HFFc6 (cell line): ENCODE measurements at places on chromosomes 6 and 20. TPM values are rescaled to one million over a fixed set of nuclear protein-coding genes. Genes with fewer than 3 reads are reported as not detected.
A peak's percentile ranks its signal among the peaks of the same experiment; 100 is the strongest.

CCN6 gene
- total RNA-seq, result not detected in 3 replicates

CPNE5 gene
- total RNA-seq, result not detected in 2 replicates

YWHAB gene
- 264 to 302 TPM (median 301 TPM) in 3 replicates for total RNA-seq

- H3K27me3 ChIP-seq, result no peaks in the 10 kb centered on the region
- H3K4me1 ChIP-seq, result no peaks in the 10 kb centered on the region
- no peak for DNase-seq
- H3K27ac ChIP-seq, result no peak overlapping the region
- no peak overlapping the region for H3K4me3 ChIP-seq
- no peaks in the 10 kb centered on the region for H3K36me3 ChIP-seq
Measured at GRCh38 chr6:123733180-123733579, 70.5 kb upstream of the NKAIN2 start.

CD93 gene
- not detected in 3 replicates for total RNA-seq

DNA sequence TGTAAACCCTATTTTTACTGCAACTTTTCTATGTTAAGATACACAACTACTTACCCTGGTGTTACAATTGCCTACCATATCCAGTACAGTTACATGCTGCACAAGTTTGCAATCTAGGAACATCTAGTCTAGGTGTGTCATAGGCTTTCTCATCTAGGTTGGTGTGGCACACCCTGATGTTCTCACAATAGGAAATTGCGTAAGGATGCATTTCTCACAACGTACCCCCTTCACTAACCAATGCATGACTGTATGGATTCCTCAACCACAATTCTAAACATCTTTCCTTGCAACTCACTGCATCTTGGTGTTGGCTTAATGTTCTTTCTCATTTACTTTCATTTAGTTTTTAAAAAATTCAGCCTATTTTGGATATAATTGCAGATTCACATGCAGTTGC is 31.6 kb downstream of the GJA10 start:
- H3K27me3 ChIP-seq, result peaks cover 10% of the 10 kb centered on the region
- peaks cover 16% of the 10 kb centered on the region for H3K4me1 ChIP-seq
- no peaks in the 10 kb centered on the region for H3K36me3 ChIP-seq
- H3K27ac ChIP-seq, result no peak overlapping the region
- no peak overlapping the region for H3K4me3 ChIP-seq
- DNase-seq, result no peak

GRCh38 chr6:90494067-90494780 is 92.6 kb downstream of the MAP3K7 start:
- no peak overlapping the region for H3K4me3 ChIP-seq
- DNase-seq, result no peak
- H3K4me1 ChIP-seq, result no peaks in the 10 kb centered on the region
- no peak overlapping the region for H3K27ac ChIP-seq
- H3K36me3 ChIP-seq, result no peaks in the 10 kb centered on the region

DNA sequence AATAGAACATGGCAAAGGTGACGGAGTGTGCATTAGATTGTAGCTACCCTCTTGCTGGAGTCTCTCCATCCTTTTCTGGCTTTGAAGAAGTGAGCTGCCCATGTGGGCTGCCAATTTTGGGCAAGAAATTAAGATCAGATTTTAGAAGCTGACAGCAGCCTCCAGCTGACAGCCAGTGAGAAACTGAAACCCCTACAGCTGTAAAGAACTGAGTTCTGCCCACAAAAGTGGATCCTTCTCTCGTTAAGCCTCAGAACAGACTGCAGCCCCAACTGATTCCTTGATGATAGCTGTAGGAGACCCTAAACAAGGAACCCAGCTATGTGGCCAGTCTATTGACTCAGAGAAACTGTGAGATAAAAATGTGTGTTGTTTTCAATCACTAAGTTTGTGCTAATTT is 134.1 kb downstream of the CD109 start:
- no peak overlapping the region for H3K4me3 ChIP-seq
- H3K36me3 ChIP-seq, result peaks cover 25% of the 10 kb centered on the region
- H3K27me3 ChIP-seq, result no peaks in the 10 kb centered on the region; the same call in 1 of the 2 replicates
- no peaks in the 10 kb centered on the region for H3K4me1 ChIP-seq

- no peak overlapping the region for H3K4me3 ChIP-seq
- no peaks in the 10 kb centered on the region for H3K4me1 ChIP-seq
- peaks cover 23% of the 10 kb centered on the region for H3K36me3 ChIP-seq
- DNase-seq, result no peak
- peaks cover 5% of the 10 kb centered on the region for H3K27me3 ChIP-seq
Measured at GRCh38 chr6:7879043-7879442, 31.5 kb downstream of the TXNDC5 start.

GRCh38 chr6:137043710-137044365 is 927 bp downstream of the IL20RA start:
- H3K27me3 ChIP-seq, result peaks cover 20% of the 10 kb centered on the region
- H3K36me3 ChIP-seq, result no peaks in the 10 kb centered on the region
- DNase-seq, result no peak
- no peak overlapping the region for H3K27ac ChIP-seq
- peak overlapping the region; percentile 92 for H3K4me3 ChIP-seq
- peaks cover 5% of the 10 kb centered on the region for H3K4me1 ChIP-seq

COL21A1 gene
- total RNA-seq, result not detected in 3 replicates
